Nephron progenitor cell (in vitro differentiated cells): ENCODE measurements at places on chromosomes 7 and 10.
A peak's percentile ranks its signal among the peaks of the same experiment; 100 is the strongest.

GRCh38 chr10:122646511-122647382 lies 52.9 kb downstream of the C10orf120 start:
- no peak for DNase-seq
- H3K27ac ChIP-seq = no peak overlapping the region
- no peaks in the 10 kb centered on the region for H3K4me1 ChIP-seq
- no peak overlapping the region for H3K4me3 ChIP-seq
- H3K27me3 ChIP-seq = peaks cover 28% of the 10 kb centered on the region

GRCh38 chr10:129404091-129404490 lies 63.0 kb upstream of the MGMT start:
- no peaks in the 10 kb centered on the region for H3K4me1 ChIP-seq
- H3K27ac ChIP-seq = no peak overlapping the region
- peaks cover 13% of the 10 kb centered on the region for H3K27me3 ChIP-seq
- no peaks in the 10 kb centered on the region for H3K36me3 ChIP-seq

DNA sequence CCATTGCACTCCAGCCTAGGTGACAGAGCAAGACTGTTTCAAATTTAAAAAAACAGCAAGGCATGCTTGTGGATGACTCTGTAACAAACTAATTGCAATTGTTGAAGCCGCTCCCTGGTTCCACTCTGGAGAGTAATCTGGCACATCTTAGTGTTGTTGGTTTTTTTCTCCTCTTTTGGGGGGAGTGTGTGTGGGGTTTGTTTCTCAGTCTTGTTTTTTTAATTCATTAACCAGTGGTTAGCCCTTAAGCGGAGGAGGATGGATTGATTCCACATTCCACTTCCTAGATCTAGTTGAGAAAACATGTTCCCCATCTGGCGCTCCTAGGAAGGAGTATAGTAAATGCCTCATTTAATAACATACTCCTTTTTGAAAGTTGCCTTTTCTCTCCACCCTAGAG lies 8.6 kb upstream of the ZNF713 start:
- no peaks in the 10 kb centered on the region for H3K4me1 ChIP-seq
- DNase-seq = no peak
- H3K4me3 ChIP-seq = no peak overlapping the region

DNA sequence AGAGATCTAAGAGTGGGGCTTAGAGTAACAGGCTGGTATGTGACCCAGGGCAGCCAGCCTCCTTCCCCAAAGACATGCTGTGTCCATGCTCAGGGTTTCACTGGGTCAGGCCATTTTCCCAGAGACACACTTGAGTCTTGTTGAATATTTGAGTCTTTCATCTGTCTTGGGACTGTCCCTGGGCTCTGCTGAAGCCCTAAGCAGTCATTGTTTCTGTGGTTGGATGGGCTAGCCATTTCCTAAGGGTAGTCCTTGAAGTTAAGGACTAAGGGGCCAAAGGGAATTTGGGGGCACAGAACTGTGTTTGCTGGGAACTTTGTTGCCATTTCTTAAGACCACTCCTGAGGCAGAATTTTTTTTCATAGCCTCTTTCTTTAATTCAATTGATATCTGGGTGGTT lies 98.4 kb upstream of the SAMD8 start:
- H3K4me1 ChIP-seq = peaks cover 24% of the 10 kb centered on the region
- H3K36me3 ChIP-seq = peaks cover 49% of the 10 kb centered on the region
- no peak for DNase-seq

DNA sequence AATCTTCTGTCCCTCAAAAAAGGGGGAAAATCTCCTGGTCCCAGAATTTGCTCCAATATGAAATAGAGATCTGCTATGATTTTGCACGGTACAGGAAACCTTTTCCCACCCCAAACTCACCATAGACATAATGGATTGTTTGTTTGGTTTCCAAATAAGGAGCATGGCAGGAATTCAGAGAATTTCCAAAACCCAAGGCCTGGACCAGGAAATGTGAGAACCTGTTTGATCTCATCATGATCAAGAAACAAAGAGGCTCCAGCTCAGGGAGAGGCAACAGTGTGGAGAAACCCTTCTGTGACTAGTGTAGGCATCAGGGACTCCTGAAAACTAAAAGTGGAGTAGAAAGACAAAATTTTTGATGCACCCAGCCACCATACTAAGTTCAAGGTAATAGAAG lies 1548.1 kb upstream of the LRRTM3 start:
- no peak overlapping the region for H3K4me3 ChIP-seq
- DNase-seq = no peak
- no peak overlapping the region for H3K27ac ChIP-seq
- H3K36me3 ChIP-seq = no peaks in the 10 kb centered on the region
- no peaks in the 10 kb centered on the region for H3K27me3 ChIP-seq

GRCh38 chr10:30742471-30742870 lies 112.9 kb upstream of the LYZL2 start:
- peaks cover 2% of the 10 kb centered on the region for H3K27me3 ChIP-seq
- no peak for DNase-seq
- H3K4me1 ChIP-seq = no peaks in the 10 kb centered on the region
- no peaks in the 10 kb centered on the region for H3K36me3 ChIP-seq
- no peak overlapping the region for H3K4me3 ChIP-seq

GRCh38 chr7:151936207-151936606 lies 20.0 kb upstream of the GALNTL5 start:
- H3K4me1 ChIP-seq = peaks cover 46% of the 10 kb centered on the region
- H3K4me3 ChIP-seq = no peak overlapping the region
- H3K27me3 ChIP-seq = peaks cover 12% of the 10 kb centered on the region
- peaks cover 7% of the 10 kb centered on the region for H3K36me3 ChIP-seq

DNA sequence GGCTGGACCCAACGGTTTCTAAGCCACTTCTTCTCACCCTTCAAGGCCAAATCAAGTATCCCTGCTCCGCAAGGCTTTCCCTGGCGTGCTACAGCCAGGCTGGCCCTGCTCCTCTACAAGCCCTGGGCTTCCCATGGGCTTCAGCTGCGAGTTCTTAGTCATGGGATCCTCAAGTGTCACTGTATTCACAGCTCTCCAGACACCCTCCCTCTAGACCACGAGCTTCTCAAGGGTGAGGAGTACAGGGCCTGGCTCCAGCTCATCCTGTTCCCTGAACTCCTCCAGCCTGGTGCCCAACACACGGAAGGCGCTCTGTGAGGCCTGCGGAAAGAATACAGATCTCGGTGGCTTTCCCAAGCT lies 38.8 kb downstream of the FAM53B start:
- no peak for DNase-seq
- no peak overlapping the region for H3K4me3 ChIP-seq
- peaks cover 91% of the 10 kb centered on the region for H3K4me1 ChIP-seq
- peaks cover 24% of the 10 kb centered on the region for H3K36me3 ChIP-seq
- no peaks in the 10 kb centered on the region for H3K27me3 ChIP-seq
- H3K27ac ChIP-seq = no peak overlapping the region

- no peak overlapping the region for H3K27ac ChIP-seq
- DNase-seq = no peak
- H3K36me3 ChIP-seq = no peaks in the 10 kb centered on the region
These were observed 4.7 kb upstream of the PKD2L1 start for GRCh38 chr10:100334762-100335161.

GRCh38 chr7:291373-292092 lies 1.6 kb downstream of the FOXL3 start:
- DNase-seq = no peak
- no peak overlapping the region for H3K27ac ChIP-seq
- H3K36me3 ChIP-seq = no peaks in the 10 kb centered on the region
- H3K27me3 ChIP-seq = peaks cover 75% of the 10 kb centered on the region
- H3K4me3 ChIP-seq = no peak overlapping the region
- H3K4me1 ChIP-seq = peaks cover 22% of the 10 kb centered on the region

DNA sequence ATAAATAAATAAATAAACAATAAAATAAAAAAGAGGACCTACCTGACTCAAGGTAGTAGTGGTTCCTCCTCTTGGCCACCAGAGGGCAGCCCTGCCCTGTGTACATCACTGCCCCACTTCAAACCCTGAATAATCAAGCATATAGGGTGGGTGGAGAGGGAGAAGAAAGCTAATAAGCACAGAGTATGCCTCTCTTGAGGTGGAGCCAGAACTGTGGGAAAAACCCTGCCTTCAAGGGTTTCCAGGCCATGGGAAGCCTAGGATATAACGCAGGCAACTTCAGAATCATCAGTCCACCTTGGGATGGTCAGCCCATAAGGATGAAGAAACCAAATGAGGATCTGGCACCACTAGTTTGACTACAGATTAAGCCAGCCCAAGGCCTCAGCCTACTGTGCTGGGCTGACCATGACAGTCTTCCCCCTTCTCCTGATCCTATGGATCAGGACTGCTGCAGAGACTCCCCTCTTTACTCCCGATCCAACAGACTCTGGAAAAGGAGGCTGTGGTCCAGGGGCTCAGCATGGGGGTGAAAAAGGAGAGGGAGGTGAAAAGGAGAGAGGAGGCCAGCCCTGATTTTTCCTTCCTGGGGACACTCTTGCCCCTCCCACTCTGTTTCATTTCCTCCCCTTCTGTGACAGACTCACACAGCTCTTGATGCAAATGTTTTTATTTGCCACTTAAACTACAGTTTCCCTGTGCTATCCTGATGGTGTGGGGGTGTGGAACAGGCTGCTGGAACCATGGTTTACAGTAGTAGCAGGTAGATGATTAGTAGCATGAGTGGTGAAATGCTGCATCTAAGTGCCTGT lies 10.1 kb downstream of the AVPI1 start:
- DNase-seq = peak; percentile 61
- H3K4me1 ChIP-seq = no peaks in the 10 kb centered on the region
- no peak overlapping the region for H3K4me3 ChIP-seq
- peaks cover 31% of the 10 kb centered on the region for H3K36me3 ChIP-seq

- peaks cover 8% of the 10 kb centered on the region for H3K27me3 ChIP-seq
- peaks cover 7% of the 10 kb centered on the region for H3K36me3 ChIP-seq
- H3K27ac ChIP-seq = no peak overlapping the region
- H3K4me1 ChIP-seq = no peaks in the 10 kb centered on the region
- DNase-seq = no peak
These were observed 173.5 kb upstream of the ADCY1 start for GRCh38 chr7:45400680-45401079.

GRCh38 chr10:15116225-15116624 lies 19.1 kb downstream of the RPP38 start:
- H3K36me3 ChIP-seq = peaks cover 8% of the 10 kb centered on the region
- H3K4me1 ChIP-seq = no peaks in the 10 kb centered on the region
- H3K27ac ChIP-seq = no peak overlapping the region
- no peak for DNase-seq
- no peak overlapping the region for H3K4me3 ChIP-seq

GRCh38 chr10:109932391-109932790 lies 9.1 kb upstream of the XPNPEP1 start:
- H3K27ac ChIP-seq = no peak overlapping the region
- H3K27me3 ChIP-seq = no peaks in the 10 kb centered on the region
- H3K4me1 ChIP-seq = peaks cover 42% of the 10 kb centered on the region
- no peak overlapping the region for H3K4me3 ChIP-seq
